NCI-H1048 (cell line): ENCODE measurements at places on chromosomes 2 and 18.

DNA sequence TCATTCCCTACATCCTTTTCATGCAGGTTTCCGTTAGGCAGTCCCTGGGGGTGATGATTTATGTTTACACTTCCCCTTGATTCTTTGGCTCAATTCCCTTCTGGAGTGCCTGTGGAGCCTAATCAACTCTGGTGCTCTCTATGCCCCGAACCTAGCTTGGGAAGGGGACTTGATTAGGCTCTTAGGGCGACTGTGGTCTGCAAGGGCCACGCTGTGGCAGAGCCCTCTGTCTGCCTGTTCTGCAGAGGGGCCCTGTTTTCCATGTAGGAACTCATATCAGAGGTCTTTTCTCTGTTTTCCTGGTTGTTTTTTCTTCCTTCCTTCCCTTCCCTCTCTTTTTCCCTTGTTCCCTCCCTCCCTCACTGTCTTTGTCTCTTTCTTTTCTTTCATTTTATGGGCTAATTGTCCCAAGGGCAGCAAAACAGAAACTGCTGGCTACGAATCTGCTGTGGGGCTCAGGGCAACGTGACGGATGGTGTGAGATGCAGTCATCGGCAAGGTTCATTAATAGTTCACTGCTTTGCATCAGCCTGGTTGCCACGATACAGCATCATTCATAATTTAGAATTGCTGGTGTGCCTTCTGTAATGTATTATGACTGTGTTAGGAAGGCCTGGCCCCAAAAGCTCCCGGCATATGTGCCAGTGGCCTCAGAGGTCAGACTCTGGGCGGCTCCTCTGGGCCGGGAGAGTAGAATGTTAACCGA lies 134.5 kb downstream of the NAPG start:
- no peak for DNase-seq

- no peak for DNase-seq
These were observed 287.9 kb upstream of the TRIB2 start for GRCh38 chr2:12428786-12429185.

DNA sequence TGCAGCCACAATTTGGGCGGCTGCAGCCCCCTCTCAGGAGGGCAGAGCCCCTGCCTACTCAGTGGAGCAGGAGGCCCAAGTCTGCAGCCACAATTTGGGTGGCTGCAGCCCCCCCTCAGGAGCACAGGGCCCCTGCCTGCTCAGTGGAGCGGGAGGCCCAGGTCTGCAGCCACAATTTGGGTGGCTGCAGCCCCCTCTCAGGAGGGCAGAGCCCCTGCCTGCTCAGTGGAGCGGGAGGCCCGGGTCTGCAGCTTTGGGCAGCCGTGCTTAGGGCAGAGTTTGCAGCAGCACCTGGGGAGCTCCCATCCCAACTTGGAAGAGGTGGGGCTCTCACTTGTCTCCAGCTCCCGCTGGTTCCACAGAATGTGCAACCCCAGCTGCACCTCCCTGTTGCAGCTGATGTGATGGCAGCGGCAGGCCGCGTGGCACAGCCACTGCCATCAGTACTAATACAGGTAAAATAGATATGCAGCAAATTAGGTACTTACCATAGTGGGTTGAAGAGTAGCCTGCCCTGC lies 99.4 kb downstream of the TWIST2 start:
- no peak for DNase-seq

DNA sequence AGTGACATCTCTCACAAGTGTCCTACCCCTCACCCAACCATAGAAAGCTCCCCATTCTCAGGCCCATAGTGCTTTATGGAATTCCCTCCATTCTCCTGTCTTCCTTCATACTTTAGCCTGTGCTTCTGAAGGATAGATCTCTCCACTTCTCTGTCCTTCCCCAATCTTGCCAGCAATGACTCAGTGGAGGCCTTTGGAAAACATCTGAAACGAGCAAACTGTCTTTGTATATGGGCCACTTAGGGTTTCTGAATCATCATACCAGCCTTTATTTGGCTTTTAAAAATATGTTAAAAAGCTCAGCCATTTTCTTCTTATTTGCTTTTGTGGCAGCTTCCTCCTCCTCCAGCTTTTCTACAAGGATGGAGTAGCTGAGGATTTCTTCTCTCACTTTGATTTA lies 65.6 kb upstream of the ZNF385B start:
- DNase-seq: no peak

GRCh38 chr2:191638802-191639172 lies 39.1 kb upstream of the NABP1 start:
- no peak for DNase-seq

- no peak for DNase-seq
These were observed 78.8 kb upstream of the PELI1 start for GRCh38 chr2:64223055-64223454.
